Natural killer cell (primary cell): ENCODE measurements at places on chromosomes 2 and 18. TPM values are rescaled to one million over a fixed set of nuclear protein-coding genes. Genes with fewer than 3 reads are reported as not detected.

INPP5D gene
- total RNA-seq: 498 TPM

KLHL30 gene
- not detected for total RNA-seq

GKN1 gene
- total RNA-seq: not detected

C2orf66 gene
- not detected for total RNA-seq

MC5R gene
- total RNA-seq: not detected

PPP4R1 gene
- 60.5 TPM for total RNA-seq

TMEM17 gene
- total RNA-seq: 0.18 TPM

PTPRN gene
- total RNA-seq: not detected

LIPT1 gene
- total RNA-seq: 12.0 TPM

SALL3 gene
- total RNA-seq: not detected

SCN9A gene
- total RNA-seq: 1.4 TPM

KDM3A gene
- total RNA-seq: 188 TPM

APOB gene
- not detected for total RNA-seq

ALLC gene
- total RNA-seq: not detected

LGALSL gene
- 8.6 TPM for total RNA-seq

APLF gene
- total RNA-seq: 4.3 TPM

ANKRD30B gene
- not detected for total RNA-seq

ESPNL gene
- not detected for total RNA-seq

SRBD1 gene
- total RNA-seq: 34.5 TPM

LONRF2 gene
- total RNA-seq: not detected

ADAM17 gene
- 46.8 TPM for total RNA-seq

PPP1R1C gene
- not detected for total RNA-seq

WDFY1 gene
- 90.2 TPM for total RNA-seq

HOXD12 gene
- total RNA-seq: not detected

KRTCAP3 gene
- total RNA-seq: 5.1 TPM

DSEL gene
- total RNA-seq: 0.38 TPM

CDK15 gene
- 0.72 TPM for total RNA-seq

NYAP2 gene
- not detected for total RNA-seq

FBXO15 gene
- total RNA-seq: 0.87 TPM

SERPINB11 gene
- not detected for total RNA-seq

COL4A4 gene
- 2.3 TPM for total RNA-seq

BCL2L11 gene
- total RNA-seq: 56.9 TPM

ALK gene
- not detected for total RNA-seq

DNAH7 gene
- total RNA-seq: not detected

TEX44 gene
- total RNA-seq: not detected

FAM228B gene
- total RNA-seq: 31.5 TPM

SELENOI gene
- 36.4 TPM for total RNA-seq

NXPH2 gene
- not detected for total RNA-seq
